Transverse colon (tissue), 4 donors: ENCODE measurements at places on chromosomes 3 and 15.

GRCh38 chr3:42800251-42800650, 4.0 kb downstream of the HIGD1A start:
- DNase-seq = no peak

DNA sequence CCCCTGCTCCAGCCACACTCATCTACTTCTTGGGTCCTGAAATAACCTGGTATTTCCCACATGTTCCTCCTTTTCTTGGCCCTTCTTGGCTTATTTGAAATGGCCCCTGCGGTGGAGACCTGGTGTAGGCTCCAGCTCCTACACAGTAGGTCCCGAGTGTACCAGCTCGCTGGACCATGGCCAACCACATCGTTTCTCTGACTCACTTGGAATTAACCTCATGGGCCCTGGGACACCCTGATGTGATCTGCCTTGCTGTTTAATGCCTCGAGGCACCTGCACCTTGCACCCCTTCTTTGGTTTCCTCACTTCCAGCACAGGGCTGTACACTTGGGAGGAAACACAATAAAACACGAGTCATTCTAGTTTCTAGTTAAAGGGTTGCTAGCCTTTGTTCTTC, 60.3 kb downstream of the FEM1B start:
- DNase-seq = no peak

- DNase-seq = no peak
These were observed 318.2 kb upstream of the SEMA6D start for GRCh38 chr15:47399100-47399499.

- peak; percentile 4 for DNase-seq
These were observed 162.2 kb downstream of the SMAD6 start for GRCh38 chr15:66864086-66864830.

GRCh38 chr3:43288366-43288765, 2.0 kb downstream of the SNRK start:
- DNase-seq = no peak
